ENCODE measurements at places on chromosomes 5 and 9. TPM values are rescaled to one million over a fixed set of nuclear protein-coding genes. Genes with fewer than 3 reads are reported as not detected.

LCN10 gene
- 3.9 TPM for polyA plus RNA-seq

OLFML2A gene
- polyA plus RNA-seq: 5.1 TPM

PCDHB2 gene
- polyA plus RNA-seq: 2.2 TPM

CATSPER3 gene
- polyA plus RNA-seq: 1.4 TPM

LMX1B gene
- polyA plus RNA-seq: 2.6 TPM

PCDHA6 gene
- polyA plus RNA-seq: 0.80 TPM

TMEFF1 gene
- not detected for polyA plus RNA-seq

CCL21 gene
- 42.8 TPM for polyA plus RNA-seq

MLANA gene
- not detected for polyA plus RNA-seq

GRXCR2 gene
- not detected for polyA plus RNA-seq

MATR3 gene
- 124 TPM for polyA plus RNA-seq

IL3 gene
- not detected for polyA plus RNA-seq

IFNA2 gene
- polyA plus RNA-seq: not detected

SELENOP gene
- 390 TPM for polyA plus RNA-seq

CCDC171 gene
- 1.2 TPM for polyA plus RNA-seq

TMEM38B gene
- 12.5 TPM for polyA plus RNA-seq

DBH gene
- polyA plus RNA-seq: 0.39 TPM

FGF1 gene
- 89.7 TPM for polyA plus RNA-seq

AUH gene
- 63.5 TPM for polyA plus RNA-seq

SAP30L gene
- polyA plus RNA-seq: 30.7 TPM

CDC23 gene
- polyA plus RNA-seq: 17.6 TPM
